ENCODE measurements at places on chromosomes 4 and X.

DNA sequence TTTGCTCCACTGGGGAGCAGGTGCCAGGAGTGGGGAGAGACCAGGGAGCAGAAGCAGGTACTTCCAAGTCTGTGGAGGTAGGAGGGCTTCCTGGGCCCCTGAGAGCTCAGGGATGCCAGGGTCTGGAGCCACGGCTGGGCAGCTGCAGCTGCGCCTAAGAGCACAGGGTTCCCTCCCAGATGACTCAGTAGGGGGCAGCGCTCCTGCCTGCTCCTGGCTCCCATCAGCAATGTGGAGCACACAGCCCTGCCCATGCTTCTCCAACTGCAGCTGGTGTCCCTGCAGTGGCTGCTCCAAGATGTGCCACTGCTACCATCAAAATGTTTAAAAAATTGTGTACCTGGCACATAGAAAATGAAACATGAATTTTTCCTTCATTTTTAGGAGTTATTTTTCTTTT is 1028.2 kb downstream of the PCDH7 start:
- DNase-seq = no peak

DNA sequence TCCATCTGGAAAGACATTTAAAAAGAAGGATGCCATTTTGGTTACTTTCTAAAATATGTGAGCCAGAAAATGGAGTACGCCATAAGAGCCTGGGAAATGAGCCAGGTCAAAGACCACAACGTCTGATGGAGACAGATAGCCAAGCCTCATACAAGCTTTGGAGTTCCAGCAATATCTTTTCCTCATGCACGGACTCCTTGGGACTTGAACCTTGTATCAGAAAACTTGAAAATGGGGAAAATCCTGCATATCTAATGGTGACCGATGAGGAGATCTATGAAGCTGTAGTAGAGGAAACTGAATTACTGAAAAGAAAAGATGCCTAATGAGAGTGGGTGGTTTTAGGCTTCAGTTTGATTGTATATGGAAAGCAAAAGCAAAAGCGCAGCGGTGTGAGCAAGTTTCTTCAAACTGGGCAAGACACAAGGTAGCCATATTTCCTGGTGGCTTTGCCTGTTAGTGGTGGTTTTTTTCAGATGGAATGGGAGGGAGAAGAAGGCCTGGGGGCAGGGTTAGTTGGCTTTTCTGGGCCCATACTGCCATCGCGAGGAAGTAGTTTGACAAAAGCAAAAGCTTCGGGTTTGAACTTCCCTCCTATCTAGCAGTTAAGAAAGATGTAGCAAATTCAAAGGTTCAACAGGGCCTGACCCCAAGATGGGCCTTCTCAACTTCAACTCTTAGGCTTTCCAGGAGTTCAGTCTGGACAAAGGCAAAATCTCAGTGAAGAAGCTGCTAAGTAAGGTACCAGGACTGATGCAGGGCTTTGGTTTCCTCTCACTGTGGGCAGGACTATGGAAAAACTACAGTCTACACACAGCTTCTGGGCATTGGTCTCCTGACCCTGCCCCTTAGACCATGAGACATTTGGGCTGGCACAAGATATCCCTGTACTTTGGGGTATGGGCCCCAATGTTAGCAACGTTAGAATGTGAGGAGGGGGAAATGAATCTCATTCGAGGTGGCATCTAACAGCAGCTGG is 210.0 kb upstream of the STK26 start:
- DNase-seq = peak; percentile 26

- peak; percentile 38 for DNase-seq
Measured at GRCh38 chrX:68332201-68332731, 101.0 kb downstream of the OPHN1 start.

- no peak for DNase-seq
Measured at GRCh38 chrX:10278716-10279115, 121.9 kb downstream of the CLCN4 start.

DNA sequence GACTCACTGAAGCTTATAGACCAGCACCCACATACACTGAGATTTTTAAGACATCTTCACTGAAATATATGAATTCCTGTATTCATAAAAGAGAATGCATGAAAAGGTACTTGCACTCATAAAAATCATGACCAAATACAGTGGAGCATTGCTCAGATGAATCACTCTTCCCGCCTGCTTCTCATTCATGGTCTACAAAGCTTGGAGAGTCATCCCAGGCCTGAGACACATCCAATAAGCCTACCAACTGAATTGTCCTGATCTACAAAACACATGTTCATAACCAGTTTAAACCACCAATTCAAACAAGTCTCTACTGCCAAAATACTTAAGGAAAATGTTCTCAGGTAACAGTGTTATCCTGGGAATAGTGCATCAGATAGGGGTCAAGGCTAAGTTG is 38.1 kb downstream of the PROM1 start:
- DNase-seq = no peak

DNA sequence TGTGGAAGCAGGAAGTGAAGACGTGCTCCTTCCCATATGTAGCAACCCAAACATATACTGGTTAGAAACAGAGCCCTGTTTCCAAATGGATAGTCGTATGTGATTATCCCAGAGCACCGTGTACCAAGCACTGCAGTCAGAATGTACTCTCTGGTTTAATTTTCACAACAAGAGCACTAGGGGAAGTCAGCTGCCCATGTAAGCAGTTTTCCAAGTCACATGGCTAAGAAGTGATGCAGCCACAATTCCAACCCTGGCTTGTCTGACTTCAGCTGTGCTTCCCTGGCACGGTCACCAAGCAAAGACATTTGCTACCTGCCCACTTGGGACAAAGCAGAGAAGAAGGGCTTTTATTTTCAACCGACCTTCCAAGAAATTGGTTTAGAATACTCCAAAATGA is 28.2 kb upstream of the CEP135 start:
- DNase-seq = no peak

Measured in amygdala (tissue), 56 donors.